ENCODE measurements at places on chromosomes 7 and 10.

GRCh38 chr10:33937036-33937730, 602.7 kb upstream of the NRP1 start:
- no peak for DNase-seq

DNA sequence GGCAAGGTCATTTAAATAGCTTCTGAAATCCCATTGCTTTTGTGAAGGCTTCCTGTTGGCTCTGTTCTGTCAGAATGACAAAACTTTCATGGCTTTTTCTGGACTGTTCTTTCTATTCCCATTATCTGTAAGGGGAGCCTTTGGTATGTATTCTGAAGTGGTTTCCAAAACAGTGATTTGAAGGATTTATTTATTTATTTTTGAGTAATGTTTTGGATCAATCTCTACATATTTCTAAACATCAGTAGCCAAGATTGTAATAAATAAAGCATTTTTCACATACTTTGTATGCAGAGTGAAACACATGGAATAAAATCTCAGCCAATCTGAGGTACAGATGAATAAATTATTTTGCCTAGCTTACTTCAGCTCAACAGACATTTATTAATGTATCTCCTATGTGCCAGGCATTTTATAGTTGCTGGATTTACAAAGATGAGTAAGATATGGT, 121.1 kb downstream of the BBS9 start:
- DNase-seq: no peak

- no peak for DNase-seq
These were observed 45.1 kb downstream of the ASB4 start for GRCh38 chr7:95530881-95531280.

- DNase-seq: no peak
These were observed 96.3 kb downstream of the CPED1 start for GRCh38 chr7:121084748-121085336.

DNA sequence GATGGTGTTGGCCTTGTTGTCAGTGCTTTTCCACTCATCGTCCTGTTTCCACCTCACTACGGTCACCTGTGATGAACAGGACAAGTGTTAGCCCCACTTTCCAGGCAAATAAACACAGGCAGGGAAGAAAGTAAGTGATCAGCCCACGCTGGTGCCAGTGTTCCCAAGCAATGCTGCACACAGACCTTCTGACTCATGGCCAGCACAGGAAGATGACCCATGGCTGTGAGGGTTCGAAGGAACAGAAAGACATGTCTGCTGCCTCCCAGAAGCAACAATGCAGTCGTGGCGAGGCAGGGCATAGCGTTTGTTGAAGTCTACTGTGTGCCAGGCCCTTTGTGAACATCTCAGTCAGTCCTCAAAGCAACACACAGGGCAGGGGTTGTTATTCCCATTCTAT, 35.7 kb downstream of the SLC29A3 start:
- DNase-seq: no peak

DNA sequence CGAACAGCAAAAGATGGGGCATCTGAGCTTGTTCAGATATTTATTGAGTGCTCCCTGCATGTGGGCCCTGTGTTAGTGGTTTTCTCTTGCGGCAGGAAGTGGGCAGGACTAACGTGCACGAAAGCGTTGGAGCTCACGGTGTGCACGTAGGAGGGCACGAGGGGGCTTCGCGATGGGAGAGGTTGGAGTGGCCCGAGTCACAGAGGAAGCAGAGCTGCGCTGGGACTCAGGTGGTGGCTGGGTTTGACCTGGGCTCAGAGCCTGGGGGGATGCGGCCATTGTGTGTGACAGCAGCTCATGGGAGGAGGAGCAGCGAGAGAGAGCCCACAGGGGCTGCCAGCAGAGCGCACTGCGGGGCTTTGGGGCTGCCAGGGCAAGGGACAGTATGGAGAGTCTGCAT, 7.7 kb downstream of the ZSCAN25 start:
- no peak for DNase-seq

DNA sequence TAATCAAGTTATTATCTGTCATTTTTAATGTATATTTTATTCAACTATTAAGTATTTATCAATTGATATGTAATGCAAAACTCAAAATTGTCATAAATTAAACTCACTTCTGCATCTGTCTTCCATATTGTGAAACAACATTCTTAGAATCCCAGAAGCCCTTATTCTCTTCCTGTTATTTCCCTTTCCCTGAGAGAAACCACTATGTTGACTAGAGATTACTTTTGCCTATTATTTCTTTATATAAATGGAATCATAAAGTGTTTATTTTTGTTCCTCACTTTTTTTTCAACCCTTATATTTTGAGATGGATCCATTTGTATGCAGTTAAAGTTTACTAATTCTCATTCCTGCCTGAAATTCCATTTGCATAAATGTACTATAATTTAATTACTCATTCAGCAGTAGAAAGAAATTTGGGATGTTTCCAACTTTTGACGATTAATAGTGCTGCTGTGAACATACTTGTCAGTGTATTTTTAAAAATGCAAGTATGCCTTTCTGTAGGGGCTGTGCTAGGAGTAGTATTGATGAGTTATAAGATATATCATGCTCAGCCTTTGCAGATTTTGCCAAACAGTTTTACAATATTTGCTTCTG, 211.2 kb downstream of the SEMA3D start:
- DNase-seq: no peak

DNA sequence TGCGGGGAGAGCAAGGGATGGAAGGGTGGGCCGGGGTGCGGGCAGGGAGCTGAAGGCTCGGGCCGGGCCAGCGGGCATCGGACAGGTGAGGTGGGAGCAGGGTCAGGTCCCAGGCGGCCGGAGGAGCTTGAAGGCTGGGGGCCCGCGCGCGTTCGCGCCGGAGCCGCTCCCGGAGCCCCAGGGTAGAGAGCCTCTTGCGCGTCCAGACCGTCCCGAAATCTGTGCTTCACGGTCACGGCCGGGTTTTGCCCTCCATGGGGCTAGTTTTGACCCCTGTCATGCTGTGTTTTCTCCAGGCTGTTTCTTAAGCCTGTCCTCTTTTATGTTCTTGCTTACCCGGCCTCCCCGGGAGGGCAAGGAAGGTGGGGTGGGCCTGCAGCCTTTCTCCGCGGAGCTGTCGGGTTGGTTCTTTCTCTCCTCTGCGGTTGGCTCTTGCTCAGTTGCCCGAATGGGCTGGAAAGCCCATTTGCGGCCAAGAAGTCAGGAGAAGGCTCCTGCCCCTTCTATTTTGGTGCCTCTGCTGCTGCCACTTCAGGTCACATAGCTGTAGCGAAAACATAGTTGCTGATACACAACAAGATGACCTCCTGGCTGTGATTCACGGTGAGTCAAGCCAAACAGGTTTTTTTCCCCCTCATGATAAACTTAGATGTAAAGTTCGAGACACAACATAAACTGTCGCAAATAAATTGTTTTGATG, 650 bp downstream of the UBE2D1 start:
- DNase-seq: peak; percentile 51

- peak; percentile 65 for DNase-seq
These were observed 19.2 kb upstream of the SMO start for GRCh38 chr7:129169171-129169671.

DNA sequence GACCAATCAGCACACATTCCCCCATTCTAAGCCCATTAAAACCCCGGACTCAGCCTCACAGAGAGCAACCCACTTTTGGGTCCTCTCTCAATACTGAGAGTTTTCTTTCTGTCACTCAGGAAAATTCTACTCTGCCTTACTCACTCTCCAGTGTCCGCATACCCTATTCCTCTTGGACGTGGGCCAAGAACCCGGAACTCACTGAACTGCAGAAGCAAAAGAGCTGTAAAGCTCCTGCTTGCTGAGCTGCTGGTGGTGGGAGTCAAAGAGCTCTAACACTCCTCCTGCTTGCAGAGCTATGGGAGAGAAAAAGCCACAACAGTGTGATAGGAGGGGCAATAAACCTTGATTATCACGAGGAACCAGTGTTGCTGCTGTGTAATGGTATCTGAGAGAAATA, 386.9 kb downstream of the POM121L12 start:
- no peak for DNase-seq

GRCh38 chr10:93364966-93365365, 117.2 kb downstream of the MYOF start:
- DNase-seq: no peak

GRCh38 chr7:825386-825785, 6.9 kb upstream of the SUN1 start:
- DNase-seq: no peak

- no peak for DNase-seq
These were observed 120.0 kb downstream of the ADAM12 start for GRCh38 chr10:126268013-126268920.

DNA sequence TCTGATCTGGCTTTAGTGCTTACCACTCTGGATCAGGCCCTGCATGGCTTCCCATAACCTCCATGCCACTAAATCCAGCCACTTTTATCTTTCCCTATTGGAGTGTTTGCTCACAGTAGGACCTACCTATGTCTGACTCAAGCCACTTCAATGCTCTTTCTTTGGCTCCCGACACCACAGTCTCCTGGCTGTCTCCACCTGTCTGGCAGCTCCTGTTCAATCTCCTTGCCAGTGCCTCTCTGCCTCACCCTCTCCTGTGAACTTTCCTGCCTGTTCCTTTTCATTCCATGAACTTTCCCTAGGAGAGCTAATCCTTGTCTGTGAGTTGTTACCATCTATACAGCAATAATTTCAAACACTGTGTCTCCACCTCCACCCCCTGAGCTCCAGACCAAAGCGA, 82.6 kb upstream of the UCN3 start:
- DNase-seq: no peak

GRCh38 chr7:90625562-90625961, 29.4 kb downstream of the CDK14 start:
- peak; percentile 39 for DNase-seq

- no peak for DNase-seq
These were observed 134.5 kb downstream of the BAMBI start for GRCh38 chr10:28811639-28812349.

DNA sequence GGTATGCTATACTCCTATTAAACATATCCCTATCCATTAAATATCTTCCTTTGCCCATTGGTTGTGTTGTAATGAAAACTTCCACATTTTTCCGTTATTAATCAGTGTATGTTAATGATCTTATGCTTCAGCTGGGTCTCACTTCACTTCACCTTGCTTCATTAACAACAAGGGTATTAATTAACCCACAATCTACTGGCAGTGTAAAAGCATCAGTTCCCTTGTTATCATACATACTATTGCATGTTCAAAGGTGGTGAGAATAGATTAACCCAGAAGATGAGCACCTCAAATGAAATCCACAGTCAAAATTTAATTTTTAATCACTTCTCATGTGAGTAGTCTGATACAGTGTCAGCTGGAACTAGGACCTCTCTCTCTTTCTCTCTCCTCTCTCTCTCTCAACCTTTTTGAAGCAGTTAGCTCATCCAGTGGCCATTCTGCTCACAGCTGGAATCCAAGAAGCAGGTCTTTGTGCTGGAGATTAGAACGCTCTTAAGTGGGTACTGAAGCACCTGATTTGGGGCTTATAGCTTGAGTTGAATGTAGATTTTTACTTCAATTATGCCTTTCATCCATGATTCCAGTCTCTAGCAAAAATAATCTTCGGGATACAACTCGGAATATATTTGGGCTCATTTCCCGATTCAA, 172.3 kb downstream of the RAPGEF5 start:
- DNase-seq: peak; percentile 40

DNA sequence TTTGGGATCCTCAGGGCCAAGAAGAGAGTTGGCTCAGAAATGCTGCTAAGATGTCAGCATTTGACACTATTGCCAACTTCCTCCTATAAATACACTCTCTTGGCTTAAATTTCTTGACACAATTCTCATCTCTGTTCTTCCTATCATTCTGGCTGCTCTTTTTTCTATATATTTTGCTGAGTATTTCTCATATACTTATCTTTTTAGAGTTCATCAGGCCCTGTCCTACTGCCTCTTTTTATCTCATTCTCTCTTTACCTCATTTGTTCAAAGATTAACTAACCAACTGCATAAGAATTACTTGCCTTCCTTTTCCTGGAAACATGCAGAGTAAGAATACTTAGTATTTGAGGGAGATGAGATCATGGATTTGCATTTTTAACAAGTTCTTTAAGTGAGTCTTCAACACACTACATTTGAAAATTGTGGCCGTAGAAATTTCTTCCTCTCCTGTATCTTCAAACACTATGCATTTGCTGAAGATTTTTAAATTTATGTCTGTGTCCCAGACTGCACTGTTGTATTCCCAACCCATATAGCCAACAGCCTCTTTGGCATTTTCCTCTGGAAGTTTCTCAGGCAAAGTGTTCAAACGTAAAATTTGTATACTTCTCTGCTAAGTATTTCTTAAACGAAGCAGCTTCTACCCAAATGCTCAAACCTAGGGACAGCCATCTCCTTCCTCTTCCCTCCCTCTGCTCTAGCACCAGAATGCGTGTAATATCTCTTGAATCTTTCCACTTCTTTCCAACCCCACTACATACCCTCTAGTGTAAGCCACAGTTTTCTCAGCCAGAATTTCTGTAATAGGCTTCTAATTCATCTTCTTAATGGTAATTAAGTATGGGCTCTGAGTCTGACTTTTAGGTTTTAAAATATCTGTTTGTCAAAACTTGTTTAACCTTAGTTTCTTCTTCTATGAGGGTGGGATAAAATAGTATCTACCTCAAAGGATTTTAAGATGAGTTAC, 35.5 kb downstream of the ARL4A start:
- no peak for DNase-seq

GRCh38 chr10:90865401-90865800, 6.4 kb upstream of the RPP30 start:
- DNase-seq: no peak

DNA sequence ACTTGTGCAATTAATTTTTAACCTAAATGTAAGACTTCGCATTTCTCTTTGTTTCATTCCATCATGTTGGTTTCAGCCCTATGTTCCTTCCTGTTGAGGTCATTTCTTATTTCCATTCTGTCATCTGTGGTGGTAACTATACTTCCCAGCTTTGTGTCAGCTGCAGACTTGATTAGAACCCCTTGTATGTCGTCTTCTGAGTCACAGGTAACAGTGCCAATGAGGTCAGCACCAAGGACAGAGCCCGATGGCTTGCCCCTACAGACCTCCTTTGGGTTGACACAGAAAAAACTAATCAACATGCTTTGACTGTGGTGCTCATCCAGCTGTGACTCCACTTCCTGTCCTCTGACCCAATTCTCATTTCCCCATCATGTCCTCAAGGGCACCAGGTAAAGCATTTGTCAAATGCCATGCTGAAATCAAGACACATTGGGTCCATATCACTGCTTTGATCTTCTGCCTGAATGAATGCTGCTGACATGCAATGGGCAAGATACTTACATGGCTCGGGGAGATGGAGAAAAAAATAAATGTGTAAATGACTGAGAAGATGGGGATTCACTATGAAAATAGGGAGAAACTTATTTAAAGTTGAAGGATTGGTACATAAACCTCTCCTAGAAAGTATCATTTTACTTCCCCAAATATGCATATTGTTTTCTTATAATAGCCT, 25.6 kb upstream of the CRTAC1 start:
- DNase-seq: no peak

DNA sequence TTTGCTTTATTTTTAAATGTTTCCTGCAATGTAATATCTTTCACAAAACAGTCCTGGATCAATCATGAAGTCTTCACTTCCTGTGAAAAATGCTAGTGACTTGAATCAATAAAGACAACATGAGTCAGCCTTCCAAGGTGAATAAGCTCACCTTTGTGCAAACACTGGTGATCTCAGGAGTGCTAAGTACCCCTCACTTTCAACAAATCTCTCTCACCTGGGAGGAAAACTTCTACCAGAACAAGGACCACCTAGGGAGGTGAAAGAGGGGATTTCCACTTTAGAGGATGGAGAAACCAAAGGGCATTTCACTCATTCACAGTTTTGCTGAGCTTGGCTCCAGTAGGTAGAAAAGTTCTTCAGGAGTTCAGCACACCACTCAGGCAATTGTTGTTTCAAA, 64.8 kb downstream of the CALD1 start:
- no peak for DNase-seq

GRCh38 chr7:90579181-90579688, 16.9 kb upstream of the CDK14 start:
- DNase-seq: no peak

- no peak for DNase-seq
These were observed 31.1 kb downstream of the PITRM1 start for GRCh38 chr10:3141351-3142005.

Measured in NCI-H146 (cell line).